ENCODE measurements at places on chromosomes 1 and 21.

DNA sequence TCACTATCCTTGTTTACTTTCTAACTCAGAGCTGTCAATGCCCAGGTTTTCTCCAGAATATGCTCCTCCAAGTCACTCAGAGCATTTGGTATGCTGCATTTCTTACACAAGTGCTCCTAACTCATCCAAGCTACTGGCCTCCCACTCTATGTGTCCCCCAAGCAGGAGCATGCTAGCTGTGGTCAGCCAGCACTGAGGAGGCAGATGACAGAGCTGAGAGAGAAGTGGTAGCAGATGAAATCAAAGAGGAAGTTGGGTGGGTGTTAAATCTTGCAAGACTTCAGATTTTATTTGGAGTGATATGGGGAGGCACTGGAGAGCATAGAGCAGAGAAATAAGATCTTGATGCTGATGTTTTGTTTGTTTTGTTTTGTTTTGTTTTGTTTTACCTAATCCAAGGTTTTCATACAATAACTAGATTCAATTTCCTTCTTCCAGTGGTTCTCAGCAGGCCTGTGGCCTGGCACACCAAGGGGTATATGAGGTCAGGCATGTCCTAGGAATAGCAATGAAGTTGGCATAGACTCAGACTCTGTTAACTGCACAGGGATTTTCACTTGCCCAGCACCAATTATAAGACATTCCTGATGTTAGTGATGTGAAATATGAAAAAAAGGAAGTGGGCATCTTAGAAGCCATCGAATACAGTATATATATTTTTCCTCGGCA lies 3.1 kb upstream of the PGBD5 start:
- no peak for DNase-seq

DNA sequence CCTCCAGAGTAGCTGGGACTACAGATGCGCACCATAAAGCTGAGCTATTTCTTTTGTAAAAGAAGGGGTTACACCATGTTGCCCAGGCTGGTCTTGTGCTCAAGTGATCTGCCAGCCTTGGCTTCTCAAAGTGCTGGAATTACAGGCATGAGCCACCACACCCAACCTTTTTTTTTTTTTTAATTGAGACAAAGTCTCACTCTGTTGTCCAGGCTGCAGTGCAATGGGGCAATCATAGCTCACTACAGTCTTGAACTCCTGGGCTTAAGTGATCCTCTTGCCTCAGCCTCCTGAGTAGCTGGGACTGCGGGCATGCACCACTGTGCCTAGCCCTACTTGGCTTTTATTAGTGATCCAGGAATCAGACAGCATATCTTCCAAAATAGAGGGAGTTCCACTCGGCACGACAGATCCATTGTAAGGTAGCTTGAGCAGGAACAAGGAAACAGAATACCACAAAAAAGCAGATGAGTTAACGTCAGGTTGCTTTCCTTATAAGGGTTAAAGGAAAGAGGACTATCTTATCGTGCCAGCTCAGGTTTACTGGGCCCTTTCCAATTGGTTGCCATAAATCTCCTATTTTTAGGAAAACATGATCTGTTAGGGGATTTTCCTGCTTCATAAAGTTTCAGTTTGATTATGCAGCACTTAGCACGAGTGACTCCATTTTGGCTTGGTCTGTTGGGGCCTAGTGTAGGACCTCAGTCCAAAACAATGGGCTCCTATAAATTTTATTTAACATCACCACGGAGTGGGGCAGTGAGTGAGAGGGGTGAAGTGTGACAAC lies 45.2 kb downstream of the NENF start:
- no peak for DNase-seq

GRCh38 chr1:206808615-206809014 lies 36.3 kb upstream of the IL10 start:
- peak; percentile 66 for DNase-seq

GRCh38 chr1:221667504-221667903 lies 74.4 kb downstream of the DUSP10 start:
- no peak for DNase-seq

GRCh38 chr21:31604591-31605190 lies 54.8 kb upstream of the SOD1 start:
- peak; percentile 94 for DNase-seq

DNA sequence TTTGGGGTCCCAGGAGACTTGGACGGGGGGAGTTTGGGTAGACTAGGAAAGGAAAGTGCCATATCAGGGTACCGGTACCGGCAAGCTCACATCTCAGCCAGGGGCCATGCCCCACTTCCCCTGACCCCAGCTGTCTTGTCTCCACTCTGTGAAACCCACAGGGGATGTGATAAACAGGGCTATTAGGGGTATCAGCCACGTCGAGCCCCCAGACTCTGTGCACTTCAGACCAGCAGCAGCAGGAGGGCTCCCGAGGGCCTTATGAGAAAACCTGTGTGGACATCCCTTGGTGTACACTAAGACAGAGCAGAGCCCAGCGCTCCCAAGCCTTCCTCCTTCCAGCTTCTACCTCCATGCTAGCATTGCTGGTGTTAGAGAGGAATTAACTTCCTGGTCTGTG lies 46.3 kb downstream of the TNNT2 start:
- no peak for DNase-seq

GRCh38 chr21:27674041-27674615 lies 707.2 kb upstream of the ADAMTS5 start:
- DNase-seq = no peak

GRCh38 chr21:16634515-16634914 lies 878.3 kb upstream of the CXADR start:
- DNase-seq = peak; percentile 15

- no peak for DNase-seq
These were observed 556.7 kb downstream of the DPYD start for GRCh38 chr1:97364086-97364485.

GRCh38 chr1:8474369-8474768 lies 156.5 kb downstream of the SLC45A1 start:
- no peak for DNase-seq

DNA sequence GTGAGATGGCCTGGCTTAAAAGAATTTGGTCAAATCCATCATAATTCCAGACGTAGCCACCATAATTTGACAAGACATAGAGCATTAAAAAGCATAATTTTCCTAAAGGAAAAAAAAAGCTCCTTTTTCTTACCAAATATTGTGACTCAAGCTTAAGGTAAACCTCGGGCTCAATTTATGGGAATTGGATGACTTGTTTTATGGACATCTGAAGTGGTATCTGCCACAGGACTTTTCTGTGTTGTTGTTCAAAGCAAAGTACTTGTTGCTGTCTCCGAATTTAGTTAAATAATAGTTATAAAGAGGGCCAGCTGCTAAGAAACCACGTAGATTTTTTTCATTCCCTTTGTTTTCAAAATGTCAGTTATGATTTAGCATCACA lies 1.1 kb downstream of the MPZL1 start:
- no peak for DNase-seq

- DNase-seq = no peak
These were observed 104.6 kb downstream of the PDE9A start for GRCh38 chr21:42757826-42758655.

DNA sequence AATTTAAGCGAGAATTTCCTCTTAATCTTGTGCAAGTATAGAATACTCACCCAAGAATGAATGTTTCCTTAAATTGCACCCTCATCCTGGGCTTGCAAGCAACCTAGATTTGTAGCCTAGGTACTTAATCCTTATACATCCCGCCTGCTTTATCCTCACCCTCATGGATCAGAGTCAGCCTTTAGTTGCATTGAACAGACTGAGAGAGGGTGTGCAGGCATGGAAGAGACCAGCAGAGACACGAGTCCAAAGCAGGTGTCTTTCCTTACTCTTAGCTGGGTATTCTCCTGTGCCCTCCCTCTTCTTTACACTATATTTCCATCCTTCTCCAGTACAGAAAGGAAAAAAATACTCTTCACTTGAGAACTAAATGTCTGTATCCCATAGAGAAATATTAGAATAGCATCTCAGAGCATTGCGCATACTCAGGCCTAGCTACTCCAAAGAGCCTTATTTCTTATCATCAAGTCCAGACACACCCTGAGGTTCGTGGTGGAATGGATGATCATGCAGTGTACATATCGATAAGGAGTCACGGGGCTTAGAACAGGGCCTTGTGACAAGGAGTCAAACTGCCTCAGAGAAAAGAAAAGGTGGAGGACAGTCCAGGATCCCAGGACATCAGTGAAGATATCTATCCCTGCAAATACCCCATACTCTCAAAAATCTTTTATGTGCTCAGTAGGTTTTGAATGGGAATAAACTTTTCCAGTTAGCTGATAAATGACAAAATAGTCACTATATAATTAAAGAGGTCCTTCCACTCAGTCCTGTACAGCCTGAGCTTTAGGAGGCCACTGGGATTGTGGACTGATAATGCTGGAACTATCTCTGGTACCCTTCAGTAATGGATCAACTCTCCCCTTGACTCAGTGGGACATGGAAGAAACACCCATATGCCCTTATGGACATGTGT lies 297.9 kb downstream of the GRIK1 start:
- DNase-seq = peak; percentile 49

DNA sequence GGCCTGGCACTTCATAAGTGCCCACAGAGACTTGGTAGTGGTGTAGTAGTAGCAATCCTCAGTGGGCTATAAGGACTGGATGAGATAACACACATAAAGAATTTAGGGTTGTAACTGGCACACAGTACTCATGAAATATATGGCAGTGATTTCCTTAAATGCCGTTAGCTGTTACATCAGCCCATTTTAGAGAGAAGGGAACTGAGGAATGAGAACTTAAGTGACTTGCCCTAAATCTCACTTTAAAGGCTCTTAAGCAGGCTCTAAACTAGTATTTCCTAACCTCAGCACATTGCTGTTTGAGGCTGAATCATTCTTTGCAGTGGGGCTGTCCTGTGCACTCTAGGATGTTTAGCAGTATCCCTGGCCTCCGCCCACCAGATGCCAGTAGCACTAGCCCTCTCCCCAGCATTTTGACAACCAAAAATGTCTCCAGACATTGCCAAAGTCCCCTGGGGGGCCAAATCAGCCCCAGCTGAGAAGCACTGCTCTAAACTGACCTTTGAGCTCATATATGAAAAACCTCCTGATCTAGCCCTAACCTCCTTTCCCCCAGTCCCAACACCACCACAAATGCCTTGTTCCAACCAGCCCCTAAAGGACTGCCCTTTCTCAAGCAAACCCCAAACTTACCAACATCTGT lies 11.6 kb downstream of the CAMK2N1 start:
- DNase-seq = no peak

DNA sequence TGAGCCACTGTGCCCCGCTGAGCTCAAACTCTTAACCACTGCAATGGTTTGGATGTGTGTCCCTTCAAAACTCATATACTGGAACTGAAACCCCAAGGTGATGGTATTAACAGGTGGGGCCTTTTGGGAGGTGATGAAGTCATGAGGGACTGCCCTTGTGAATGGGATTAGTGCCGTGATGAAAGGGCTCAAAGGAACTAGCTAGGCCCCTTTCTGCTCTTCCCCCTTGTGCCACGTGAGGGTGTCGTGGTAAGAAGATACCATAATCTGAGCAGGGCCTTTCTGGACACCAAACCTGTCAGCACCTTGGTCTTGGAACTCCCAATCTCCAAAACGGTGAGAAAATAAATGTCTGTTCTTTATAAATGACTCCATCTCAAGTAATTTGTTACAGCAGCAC lies 45.5 kb upstream of the SPOCD1 start:
- peak; percentile 27 for DNase-seq

GRCh38 chr1:12138196-12139168 lies 28.3 kb upstream of the TNFRSF1B start:
- no peak for DNase-seq

DNA sequence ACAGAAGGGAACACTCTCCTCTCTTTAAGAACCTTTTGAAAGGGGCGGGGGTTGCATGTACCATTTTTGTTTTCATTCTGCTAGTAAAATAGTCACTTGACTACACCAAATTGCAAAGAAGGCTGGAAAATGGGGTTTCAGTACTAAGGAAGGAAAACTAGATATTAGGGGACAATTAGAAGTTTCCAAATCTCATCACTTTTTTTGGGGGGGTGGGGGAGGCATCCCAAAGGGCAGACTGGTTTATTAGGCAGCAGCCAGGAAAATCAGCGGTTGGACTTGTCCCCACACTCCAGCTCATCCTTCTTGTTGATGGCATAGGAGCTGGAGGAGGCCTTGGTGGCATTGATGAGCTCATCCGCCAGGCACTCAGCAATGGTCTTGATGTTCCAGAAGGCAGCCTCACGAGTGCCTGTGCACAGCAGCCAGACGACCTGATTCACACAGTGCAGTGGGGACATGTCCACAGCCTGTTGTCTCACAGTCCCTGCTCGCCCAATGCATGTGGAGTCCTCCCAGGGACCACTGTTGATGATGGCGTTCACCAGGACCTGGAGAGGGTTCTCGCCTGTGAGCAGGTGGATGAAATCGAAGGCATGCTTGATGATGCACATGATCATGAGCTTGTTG lies 1.7 kb upstream of the TMEM50B start:
- no peak for DNase-seq

DNA sequence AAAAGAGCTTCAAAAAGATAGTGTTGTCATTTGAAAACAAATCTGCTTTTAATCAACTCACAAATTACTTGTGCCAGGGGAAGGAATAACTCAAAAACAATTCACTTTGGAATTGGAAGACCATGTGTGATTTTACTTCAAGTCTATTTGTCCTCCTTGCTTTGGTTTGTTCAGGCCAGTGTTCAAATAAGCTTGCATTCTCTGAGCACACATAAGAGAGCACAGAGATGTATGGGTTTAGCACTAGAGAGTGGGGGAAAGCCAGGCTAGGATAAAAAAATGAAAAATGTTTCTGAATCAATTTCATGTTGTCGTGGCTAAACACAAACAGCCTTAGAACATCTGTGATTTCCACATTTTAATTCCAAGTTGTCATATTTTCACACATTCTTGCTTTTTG lies 325.7 kb upstream of the LYPLAL1 start:
- no peak for DNase-seq

GRCh38 chr1:85445906-85446305 lies 19.1 kb downstream of the DDAH1 start:
- no peak for DNase-seq

- DNase-seq = no peak
These were observed 33.3 kb downstream of the PIK3CD start for GRCh38 chr1:9684801-9685200.

DNA sequence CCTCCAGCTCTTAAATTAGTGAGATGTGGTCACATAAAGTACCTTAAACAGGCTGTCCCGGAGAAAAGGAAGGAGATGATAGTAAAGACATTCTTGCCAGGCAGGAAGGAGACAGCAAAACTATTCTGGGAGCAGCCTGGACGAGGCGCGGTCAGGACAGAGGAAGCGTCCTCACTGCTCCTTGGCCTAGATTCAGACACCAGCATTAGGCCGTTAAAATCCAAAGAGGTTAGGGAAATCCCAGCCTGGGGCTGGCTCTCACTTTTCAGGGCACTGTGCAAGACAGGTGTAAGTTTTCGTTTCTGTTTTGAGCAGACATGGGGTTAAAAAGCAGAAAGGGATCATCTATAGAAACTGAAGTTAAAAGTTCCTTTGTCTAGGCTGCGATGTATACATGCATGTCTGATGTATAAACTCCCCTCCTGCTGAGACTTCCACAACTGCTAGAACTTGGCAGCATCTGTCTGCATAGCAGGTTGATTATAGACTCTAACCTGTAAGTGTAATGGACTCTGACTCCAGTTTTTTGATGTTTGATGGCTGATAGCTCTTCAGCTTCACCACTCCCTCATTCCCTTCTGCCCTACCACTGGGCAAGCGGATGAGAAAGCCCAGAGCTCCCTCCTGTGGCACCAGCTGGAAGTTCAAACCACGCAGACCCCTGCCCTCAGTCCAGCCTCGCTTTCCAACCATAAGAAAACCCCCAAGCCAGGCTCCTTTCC lies 21.5 kb downstream of the STPG1 start:
- peak; percentile 93 for DNase-seq

- no peak for DNase-seq
These were observed 4.6 kb downstream of the SNX27 start for GRCh38 chr1:151616505-151616849.

Data from NCI-H82 (cell line).